ENCODE measurements at places on chromosomes 1 and 21. TPM values are rescaled to one million over a fixed set of nuclear protein-coding genes. Genes with fewer than 3 reads are reported as not detected.

FNBP1L gene
- 12.6 TPM for total RNA-seq

GPR61 gene
- total RNA-seq, result not detected

MROH7 gene
- 2.0 TPM for total RNA-seq

DNAJC6 gene
- 0.21 TPM for total RNA-seq

E2F2 gene
- not detected for total RNA-seq

ZNF683 gene
- not detected for total RNA-seq

- no peak overlapping the region for H3K27ac ChIP-seq
- no peak for DNase-seq
- no peaks in the 10 kb centered on the region for H3K27me3 ChIP-seq
- peaks cover 96% of the 10 kb centered on the region for H3K36me3 ChIP-seq
Measured at GRCh38 chr1:19222979-19223824, 13.1 kb upstream of the UBR4 start.

GRCh38 chr1:36359383-36359782 is 26.3 kb downstream of the STK40 start:
- no peak overlapping the region for H3K27ac ChIP-seq
- no peaks in the 10 kb centered on the region for H3K27me3 ChIP-seq
- no peak for DNase-seq
- H3K4me1 ChIP-seq, result no peaks in the 10 kb centered on the region

GRCh38 chr1:110083061-110083865 is 12.8 kb upstream of the ALX3 start:
- no peaks in the 10 kb centered on the region for H3K27me3 ChIP-seq
- H3K4me1 ChIP-seq, result no peaks in the 10 kb centered on the region
- peak overlapping the region; percentile 62 for H3K4me3 ChIP-seq
- peak overlapping the region; percentile 73 for H3K27ac ChIP-seq

DNA sequence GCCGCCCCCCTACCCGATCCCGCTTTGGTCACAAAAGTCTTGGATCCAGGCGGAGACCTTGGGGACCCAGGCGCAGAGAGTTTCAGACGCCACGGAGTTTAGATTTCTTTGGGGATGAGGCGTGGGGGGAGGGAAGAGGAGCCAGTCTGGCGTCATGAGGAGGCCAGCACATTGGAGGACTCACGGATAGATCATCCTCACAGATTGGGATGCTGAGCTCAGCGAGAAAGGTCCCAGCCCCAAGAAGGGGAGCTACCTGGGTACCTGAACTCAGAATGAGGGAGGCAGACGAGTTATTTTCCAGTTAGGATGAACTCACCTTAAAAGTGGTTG is 393 bp downstream of the ELAPOR1 start:
- H3K4me3 ChIP-seq, result peak overlapping the region; percentile 60
- no peak for DNase-seq
- no peaks in the 10 kb centered on the region for H3K36me3 ChIP-seq
- peaks cover 5% of the 10 kb centered on the region for H3K4me1 ChIP-seq
- peaks cover 6% of the 10 kb centered on the region for H3K27me3 ChIP-seq

DNA sequence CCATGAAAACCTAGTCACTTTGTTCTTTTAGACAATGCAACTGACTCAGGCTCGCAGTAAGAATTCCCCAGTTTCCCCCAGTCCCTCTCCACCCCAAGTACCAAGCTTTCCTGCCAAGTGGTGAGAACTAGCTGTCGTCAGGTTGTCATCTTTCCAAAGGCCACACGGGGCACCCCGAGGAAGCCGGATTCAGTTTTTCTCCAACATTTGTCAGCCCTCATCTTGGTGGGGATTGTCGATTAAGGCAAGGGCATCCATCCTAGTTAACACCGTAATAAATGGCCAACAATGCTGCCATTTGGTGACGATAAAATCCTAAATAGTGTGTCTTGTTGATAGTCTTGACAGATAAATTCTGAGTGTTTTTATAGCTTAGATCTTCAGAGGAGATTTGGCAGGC is 55.9 kb upstream of the PROX1 start:
- no peak for DNase-seq
- no peak overlapping the region for H3K4me3 ChIP-seq
- no peaks in the 10 kb centered on the region for H3K27me3 ChIP-seq
- H3K4me1 ChIP-seq, result no peaks in the 10 kb centered on the region
